ENCODE measurements at places on chromosomes 7 and 10.

GRCh38 chr10:131667047-131667446 lies 233.8 kb upstream of the PPP2R2D start:
- DNase-seq = no peak

- peak; percentile 15 for DNase-seq
These were observed 507 bp downstream of the PDZD8 start for GRCh38 chr10:117374506-117375359.

GRCh38 chr10:13136651-13137050 lies 24.7 kb upstream of the MCM10 start:
- no peak for DNase-seq

GRCh38 chr10:101693651-101693977 lies 1.4 kb downstream of the FBXW4 start:
- DNase-seq = no peak

DNA sequence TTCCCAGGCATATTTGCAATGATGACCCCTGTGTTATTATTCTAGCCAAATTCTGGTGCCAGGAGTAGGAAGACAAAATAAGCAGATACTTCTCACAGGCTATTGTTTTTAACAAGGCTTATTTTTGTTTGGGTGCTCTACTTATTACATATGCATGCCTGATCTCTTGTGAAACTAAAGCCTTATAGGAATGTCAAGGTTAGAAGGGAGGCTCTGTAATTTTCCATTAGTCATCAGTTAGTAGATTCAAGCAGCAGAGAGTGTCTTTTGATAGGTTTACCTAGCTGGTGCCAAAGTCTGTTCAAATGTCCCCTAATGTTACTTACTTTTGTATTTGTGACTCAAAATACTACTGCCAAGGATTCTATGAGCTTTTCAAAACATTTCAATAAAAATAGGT lies 11.7 kb upstream of the TMEM106B start:
- DNase-seq = no peak

DNA sequence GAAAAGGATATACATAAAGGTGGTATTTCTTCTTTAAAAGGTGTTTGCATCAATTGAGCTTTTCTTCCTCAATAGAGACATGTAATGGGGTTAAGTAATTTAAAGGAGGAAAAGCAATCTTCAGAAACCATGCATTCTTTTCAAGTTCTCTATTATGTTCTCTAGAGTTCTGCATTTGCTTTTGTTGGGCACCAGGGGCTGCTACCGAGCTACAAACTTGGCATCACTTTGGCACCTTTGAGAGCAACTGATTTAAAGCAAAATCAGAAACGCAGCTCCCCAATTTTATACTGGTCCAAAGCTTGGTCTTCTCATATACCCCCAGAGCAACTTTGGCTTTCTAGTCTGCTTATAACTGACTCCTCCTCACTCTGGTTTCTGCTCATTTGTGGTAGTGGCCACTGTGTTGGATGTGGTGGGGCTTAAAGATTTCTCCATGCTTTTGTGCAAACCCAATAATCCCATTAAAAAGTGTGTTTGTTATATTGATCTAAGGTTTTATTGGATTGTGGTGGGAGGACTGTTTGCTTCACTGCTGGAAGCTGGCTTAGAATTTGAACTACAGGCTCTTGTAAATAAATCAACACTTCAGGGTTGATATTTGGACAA lies 712.1 kb downstream of the PHTF2 start:
- DNase-seq = peak; percentile 1

- DNase-seq = no peak
These were observed 765 bp upstream of the LCOR start for GRCh38 chr10:96831200-96831866.

DNA sequence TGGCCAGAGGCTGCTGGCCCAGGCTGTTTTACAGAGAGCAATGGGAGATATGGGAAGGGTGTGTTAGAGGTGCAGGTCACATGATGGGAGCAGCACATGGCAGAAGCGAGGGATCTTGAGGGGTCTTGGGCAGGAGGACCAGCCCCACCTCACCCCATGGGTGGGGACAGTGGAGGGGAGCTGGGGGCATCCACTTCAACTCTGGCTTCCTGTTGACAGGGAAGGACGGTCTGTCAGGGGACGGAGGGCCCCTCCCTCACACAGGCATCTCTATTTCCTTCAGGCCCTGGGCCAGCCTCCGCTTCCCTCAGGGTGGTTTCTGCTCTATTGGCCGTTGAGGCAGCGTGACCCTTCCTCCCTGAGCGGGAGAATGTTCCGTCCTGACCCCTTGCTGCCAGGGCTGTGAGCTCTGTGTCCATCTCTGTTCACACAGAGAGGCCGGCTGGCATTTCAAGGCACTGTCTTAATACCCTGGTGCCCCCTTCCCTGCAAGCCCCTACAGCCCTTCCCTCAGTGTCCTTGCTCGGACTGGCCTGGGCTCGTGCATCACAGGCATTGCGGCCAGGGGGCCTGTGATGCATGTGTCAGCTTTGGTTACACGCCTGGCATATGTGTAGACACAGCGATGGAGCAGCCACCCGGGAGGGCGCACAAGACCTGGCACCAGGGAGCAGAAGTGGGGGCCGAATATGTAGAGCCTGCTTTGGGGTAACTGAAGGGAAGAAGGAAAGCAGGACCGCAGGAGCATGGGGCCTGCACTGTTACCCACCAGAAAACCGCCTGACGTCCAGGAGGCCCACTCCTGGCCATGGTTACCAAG lies 31.8 kb downstream of the RAMP3 start:
- no peak for DNase-seq

DNA sequence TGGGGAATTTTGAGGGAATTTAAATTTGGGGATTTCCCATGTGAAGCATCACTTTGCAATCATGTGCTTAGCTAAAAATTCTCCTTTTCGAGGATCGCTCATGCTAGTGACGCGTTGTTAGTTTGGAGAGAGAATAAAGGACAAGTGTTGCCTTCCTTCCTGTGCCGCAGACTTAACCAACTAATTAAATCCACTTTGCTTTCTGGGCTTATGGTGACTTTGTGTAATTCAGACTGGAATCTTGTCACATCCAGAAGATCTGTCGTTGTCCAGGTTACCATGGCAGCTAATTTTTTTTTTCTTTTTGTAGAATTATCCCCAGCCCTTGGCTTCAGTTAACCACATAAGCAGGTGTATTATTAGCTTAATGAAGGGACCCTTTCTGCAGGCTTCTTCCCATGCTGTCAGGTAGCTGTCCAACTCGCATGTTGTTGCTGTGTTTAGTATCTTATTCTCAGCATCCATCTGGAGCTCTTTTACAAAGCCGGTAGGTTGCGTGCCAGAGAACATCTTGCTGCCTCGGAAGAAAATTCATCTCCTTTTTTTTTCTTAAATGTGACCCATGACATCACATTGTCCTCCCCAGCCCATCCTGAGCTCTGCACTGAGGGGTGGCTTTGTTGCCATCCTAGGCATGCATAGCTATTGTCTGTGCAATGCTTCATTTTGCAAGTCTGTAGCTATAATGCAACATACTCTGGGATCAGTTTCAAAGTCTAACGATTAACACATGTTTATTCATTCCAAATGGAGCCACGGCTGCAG lies 47.2 kb upstream of the NRP1 start:
- no peak for DNase-seq

- DNase-seq = no peak
These were observed 111.9 kb downstream of the TCERG1L start for GRCh38 chr10:131199646-131200045.

GRCh38 chr10:1395025-1395480 lies 338.9 kb downstream of the WDR37 start:
- DNase-seq = no peak

DNA sequence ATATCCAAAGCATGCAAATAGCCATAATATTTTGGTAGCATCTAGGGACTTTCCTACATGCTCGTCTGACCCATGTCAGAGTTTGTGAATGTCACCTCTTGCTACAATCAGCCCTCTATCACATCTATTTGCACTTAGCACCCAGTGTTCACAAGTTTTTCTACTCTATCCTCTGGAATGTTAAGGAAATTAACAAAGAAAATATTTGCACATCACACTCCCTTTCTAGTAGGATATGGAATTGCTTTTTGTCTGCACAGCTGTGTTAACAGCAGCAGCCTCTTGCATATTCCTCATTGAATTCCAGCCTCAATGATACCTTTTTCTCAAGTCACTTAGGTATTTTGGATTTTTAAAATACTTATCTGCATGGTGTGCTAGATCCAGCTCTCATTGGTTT lies 403.1 kb upstream of the SEMA3C start:
- DNase-seq = no peak

- no peak for DNase-seq
These were observed 161.5 kb downstream of the GPR158 start for GRCh38 chr10:25336330-25336729.

- no peak for DNase-seq
These were observed 47.1 kb upstream of the NCAPG2 start for GRCh38 chr7:158751751-158752150.
